Trophoblast cell (in vitro differentiated cells and primary cell): ENCODE measurements at places on chromosomes 3 and 15.

GRCh38 chr3:112693186-112693585 is 52.2 kb upstream of the CCDC80 start:
- DNase-seq: no peak

DNA sequence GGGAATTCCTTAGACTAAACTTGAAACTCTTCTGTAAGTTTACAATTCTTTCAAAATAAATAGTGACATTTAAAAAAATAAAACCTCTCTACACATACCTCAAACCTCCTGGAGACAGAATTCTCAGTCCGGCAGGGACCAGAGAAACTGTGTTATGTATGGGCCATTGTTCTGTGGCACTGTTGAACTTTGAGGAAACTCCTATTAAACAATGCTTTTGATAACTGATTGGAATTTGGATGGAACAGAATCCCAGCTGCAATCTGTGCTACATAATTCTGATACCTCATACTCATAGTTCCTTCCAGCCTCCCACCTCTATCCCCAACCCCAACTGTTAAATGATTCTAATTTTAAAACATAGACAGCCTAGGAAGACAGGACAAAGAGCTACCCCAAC is 85.0 kb downstream of the TM4SF4 start:
- no peak for DNase-seq

GRCh38 chr3:71425491-71426071 is 157.9 kb downstream of the FOXP1 start:
- no peak for DNase-seq

DNA sequence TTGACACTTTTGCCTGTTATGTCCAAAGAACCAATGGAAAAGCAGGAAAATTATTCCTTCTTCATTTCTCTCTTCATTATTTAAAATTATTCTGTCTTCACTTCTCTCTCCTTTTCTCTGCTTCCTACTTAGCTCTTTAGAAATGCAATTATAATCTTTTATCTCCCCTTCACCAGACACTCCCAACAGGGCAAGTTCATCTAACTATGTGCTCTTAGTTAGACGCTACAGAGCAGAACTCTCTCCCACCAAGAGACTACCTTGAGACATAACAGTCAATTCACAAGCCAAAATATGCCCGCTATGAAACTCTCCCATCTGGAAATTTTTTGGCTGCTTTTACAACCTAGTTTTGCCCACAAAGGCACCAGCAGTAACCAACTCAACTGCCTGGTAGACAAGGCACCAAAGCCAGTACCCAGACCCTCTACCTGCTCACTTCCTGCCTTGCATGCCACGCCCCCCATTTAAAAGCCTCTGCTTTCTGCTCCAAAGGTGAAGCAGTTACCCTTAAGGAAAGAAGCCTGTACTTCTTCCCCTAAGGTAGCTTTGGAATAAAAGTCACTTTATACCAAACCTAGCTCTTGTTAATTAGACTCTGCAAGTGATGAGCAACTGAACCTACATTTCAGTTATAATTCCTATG is 28.1 kb downstream of the CCRL2 start:
- peak; percentile 10 for DNase-seq

DNA sequence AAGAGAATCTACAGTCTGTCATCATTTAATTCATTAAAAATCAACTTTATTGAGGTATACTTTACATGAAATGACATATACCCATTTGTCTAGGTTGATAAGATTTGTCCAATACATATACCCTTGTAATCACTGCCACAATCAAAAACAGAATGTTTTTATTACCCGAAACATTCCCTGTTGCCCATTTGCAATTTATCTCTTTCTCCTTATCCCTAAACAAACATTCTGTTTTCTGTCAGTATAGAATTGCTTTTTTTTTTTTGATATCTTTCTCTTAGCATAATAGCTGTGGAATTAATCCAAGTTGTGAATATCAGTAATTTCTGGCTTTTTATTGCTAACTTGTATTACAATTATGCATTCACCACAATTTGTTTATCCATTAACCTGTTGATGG is 4.3 kb upstream of the CNTN6 start:
- DNase-seq: no peak

- DNase-seq: no peak
Measured at GRCh38 chr15:87197981-87198380, 1058.6 kb downstream of the NTRK3 start.

- DNase-seq: no peak
Measured at GRCh38 chr15:41161336-41161735, 45.3 kb upstream of the INO80 start.

GRCh38 chr3:88059380-88060170 is 520 bp downstream of the ZNF654 start:
- DNase-seq: no peak
